ENCODE measurements at places on chromosomes 2 and 18.

- no peak for DNase-seq
Observed at GRCh38 chr2:128304715-128305554, 13.7 kb downstream of the HS6ST1 start.

DNA sequence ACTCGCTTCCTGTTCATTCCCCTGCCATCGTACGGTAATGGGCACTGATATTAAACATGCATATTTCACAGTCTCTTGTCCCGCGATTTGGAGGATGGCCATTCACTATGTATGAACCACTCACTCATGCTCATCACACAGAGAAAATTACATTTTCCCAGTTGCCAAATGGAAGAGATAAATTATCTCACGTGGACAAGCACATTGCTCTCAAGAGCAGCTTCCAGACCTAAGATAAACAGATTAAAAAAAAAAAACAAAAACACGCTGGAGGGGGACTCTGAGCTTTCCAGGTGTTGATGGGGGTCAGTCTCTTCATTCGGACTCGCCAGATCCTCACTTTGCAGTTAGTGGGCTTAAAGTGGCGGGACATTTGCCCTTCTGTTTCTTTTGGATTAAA lies 1.7 kb upstream of the MAPK4 start:
- DNase-seq: no peak

DNA sequence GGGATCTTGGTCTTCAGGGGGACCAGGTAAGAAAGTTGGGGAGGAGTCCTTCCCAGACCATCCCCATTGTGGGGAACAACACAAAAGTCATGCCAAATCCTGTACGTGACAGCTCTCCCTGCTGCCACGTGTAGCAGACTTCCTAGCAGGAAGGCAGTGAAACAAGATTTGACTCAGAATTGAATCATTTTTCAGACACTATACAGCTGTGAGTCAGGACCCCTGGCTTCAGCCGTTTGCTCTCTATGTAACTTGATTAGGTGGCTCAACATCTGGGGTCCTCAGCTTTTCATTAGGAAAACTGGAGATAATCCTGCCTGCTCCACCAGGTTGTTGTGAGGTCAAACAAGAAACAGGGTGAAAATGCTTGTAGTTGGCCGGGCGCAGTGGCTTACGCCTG lies 32.9 kb upstream of the PDCL3 start:
- no peak for DNase-seq

GRCh38 chr2:3267869-3268704 lies 109.5 kb downstream of the EIPR1 start:
- DNase-seq: no peak

GRCh38 chr2:100016756-100017155 lies 125.6 kb downstream of the AFF3 start:
- no peak for DNase-seq

DNA sequence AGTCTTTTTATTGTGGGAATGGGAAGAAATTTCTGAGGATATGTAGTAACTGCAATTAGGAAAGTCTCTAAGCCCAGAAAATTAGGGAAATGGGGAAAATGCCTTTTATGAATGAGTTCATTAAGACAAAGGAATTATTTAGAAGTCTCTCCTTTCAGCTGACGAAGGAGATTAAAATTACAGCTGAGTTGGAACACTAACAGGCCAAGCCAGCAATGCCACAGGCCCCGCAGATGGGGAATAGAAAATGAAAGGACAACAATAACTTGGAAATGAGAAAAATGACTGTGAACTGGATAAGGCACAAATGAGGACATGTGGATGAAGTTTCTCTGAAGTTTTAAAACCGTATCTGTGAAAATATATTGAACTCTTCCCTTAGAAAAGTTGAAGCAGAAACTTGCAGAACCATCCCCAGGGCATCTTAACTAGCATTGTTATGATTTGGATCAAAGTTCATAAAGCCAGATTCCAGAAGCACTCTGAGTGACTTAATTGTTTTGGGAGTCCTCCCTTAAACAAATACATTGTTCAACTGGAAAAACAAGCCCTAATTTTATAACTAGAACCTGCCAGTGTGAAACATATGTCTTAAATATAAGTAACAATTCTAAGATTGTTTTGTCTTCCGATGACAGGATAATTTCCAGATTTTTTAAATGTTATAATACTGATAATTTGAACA lies 51.3 kb downstream of the C2orf76 start:
- no peak for DNase-seq

DNA sequence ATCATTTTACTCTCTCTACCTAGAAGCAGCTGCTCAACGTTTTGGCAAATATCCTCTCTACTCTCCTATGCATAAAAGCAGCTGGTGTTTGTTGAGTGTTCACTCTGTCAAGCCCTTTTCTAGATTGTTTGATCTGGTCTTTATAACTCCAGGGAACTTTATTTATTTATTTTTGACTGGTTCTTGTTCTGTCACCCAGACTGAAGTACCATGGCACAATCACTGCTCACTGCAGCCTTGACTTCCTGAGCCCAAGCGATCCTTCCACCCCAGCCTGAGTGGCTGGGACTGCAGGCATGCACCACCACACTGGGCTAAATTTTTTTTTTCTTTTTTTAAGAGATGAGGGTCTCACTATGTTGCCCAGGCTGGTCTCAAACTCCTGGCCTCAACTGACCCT lies 12.7 kb downstream of the CATIP start:
- DNase-seq: no peak

- no peak for DNase-seq
Observed at GRCh38 chr2:19244460-19245363, 113.7 kb downstream of the OSR1 start.

DNA sequence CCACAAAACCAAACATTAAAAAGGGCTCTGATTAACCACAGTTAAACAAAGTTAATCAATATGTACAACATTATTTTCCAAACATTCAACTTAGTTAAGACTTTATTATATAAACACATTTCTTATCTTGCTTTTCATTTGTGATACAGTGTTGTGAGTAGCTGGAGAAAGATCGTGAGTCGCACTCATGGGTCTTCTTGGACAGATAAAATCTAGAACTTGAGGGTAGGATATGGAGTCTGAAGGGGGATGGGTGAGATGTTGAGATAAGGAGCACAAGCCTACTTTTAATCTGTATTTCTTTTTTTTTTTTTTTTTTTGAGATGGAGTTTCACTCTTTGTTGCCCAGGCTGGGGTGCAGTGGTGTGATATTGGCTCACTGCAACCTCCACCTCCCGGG lies 22.6 kb upstream of the TMEM214 start:
- DNase-seq: no peak

DNA sequence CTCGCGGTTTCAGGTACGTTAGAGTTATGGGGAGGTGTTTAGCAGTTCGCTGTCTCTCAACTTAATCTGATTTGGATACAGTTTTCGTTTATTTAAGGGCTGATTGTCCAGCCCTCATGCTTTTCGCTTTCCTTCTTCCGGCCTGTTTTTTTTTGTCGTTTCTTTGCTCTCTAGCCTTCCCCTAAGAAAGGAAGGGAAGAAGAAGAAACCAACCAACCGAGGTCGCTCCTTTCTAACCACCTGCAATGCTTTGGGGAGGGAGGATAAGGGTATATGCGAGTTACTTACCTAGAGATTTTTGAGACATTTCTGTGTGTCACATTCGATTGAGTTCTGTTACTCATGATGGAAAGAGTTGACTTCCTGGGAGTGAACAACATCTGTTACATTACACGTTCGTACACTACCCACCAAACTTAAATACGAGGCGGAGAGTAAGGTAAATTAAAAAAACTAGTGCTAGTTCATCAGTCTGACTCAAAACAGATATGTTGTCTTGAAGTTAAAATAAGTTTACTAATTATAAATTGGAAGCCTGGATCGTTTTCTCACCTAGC lies 918 bp downstream of the EIF5B start:
- no peak for DNase-seq

GRCh38 chr2:178246696-178247095 lies 52.4 kb downstream of the OSBPL6 start:
- DNase-seq: no peak

All from stimulated activated CD4-positive, alpha-beta T cell treated with anti-CD3 and anti-CD28 coated beads, Interleukin-1b, Interleukin-23, amount 100 ng/mL, for 4 hours (primary cell).